Aorta (tissue), 5 donors: ENCODE measurements at places on chromosomes 3 and 15. TPM values are rescaled to one million over a fixed set of nuclear protein-coding genes. Genes with fewer than 3 reads are reported as not detected.

GOLGA8Q gene
- 1.0 TPM for total RNA-seq

SLCO2A1 gene
- total RNA-seq = 101 TPM

CHCHD6 gene
- 11.0 TPM for total RNA-seq

PIERCE2 gene
- total RNA-seq = 2.7 TPM

CALML4 gene
- 4.0 TPM for total RNA-seq

FANCD2OS gene
- not detected for total RNA-seq

TM6SF1 gene
- total RNA-seq = 11.3 TPM

KIF7 gene
- 17.5 TPM for total RNA-seq

RASGRP1 gene
- total RNA-seq = 1.5 TPM

BCHE gene
- 4.3 TPM for total RNA-seq

BCL2A1 gene
- 7.8 TPM for total RNA-seq

COL6A5 gene
- not detected for total RNA-seq

SPTBN5 gene
- 5.5 TPM for total RNA-seq

ACTR8 gene
- total RNA-seq = 18.9 TPM

CACNA1D gene
- total RNA-seq = 7.4 TPM

PAK6 gene
- 0.91 TPM for total RNA-seq

CPNE9 gene
- total RNA-seq = not detected

C3orf20 gene
- 0.16 TPM for total RNA-seq

FES gene
- total RNA-seq = 68.3 TPM

XYLB gene
- total RNA-seq = 6.2 TPM
